ENCODE measurements at places on chromosomes 12 and 14.

DNA sequence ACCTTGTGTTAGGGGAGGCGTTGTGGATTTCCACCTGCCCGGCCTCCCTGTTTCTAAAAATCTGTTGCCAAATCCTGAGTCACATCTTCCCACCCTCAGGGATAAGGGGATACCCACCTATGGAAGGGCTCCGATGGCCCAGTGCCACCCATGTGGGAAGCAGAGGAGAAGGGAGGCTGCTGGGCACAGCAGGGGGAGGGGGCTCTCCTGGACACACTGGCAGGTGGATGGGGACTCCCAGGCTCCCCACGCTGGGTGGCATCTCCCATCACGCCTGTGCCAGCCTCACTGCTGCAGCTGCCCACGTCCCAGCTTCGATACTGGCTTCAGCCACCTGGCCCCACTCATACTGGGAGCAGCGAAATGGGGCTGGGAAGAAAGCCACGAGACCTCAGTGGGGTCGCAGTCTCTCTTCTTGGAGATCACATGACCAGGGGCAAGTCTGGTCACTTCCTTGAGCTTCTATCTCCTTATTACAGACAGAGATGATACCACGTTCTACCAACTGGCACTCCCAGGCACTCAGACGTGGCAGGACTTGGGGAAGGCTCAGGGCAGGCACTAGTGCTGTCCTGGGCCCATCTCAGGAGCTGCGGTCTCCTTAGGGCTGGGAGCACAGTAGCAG lies 72.2 kb downstream of the PITPNM2 start:
- no peak for DNase-seq

- no peak for DNase-seq
These were observed 44.2 kb upstream of the TSPAN9 start for GRCh38 chr12:3032770-3033538.

- no peak for DNase-seq
These were observed 18.5 kb upstream of the CISTR start for GRCh38 chr12:53770281-53770680.

GRCh38 chr14:98022541-98023520 lies 1225.6 kb downstream of the VRK1 start:
- DNase-seq, result no peak

GRCh38 chr14:64806202-64806861 lies 73.4 kb downstream of the SPTB start:
- no peak for DNase-seq

- DNase-seq, result no peak
These were observed 207.3 kb downstream of the TTC7B start for GRCh38 chr14:90608929-90609341.

DNA sequence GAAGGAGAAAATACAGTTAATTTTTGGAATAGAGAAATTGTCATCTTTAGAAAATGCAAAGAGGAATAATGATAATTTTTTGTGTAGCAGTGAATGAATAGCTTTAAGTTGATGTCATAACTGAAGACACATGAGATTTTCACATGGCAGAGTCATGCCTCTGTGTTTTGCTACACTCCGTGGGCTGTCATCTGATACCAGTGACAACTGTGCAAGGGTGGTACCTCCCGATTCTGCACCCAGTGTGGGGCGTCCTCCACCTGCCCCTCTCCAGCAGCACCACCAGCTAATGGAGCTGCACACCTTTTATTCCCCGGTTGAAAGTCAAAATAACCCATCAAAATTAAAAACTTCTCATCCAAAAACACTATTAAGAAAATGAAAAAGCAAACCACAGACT lies 47.2 kb downstream of the ANKRD9 start:
- no peak for DNase-seq

DNA sequence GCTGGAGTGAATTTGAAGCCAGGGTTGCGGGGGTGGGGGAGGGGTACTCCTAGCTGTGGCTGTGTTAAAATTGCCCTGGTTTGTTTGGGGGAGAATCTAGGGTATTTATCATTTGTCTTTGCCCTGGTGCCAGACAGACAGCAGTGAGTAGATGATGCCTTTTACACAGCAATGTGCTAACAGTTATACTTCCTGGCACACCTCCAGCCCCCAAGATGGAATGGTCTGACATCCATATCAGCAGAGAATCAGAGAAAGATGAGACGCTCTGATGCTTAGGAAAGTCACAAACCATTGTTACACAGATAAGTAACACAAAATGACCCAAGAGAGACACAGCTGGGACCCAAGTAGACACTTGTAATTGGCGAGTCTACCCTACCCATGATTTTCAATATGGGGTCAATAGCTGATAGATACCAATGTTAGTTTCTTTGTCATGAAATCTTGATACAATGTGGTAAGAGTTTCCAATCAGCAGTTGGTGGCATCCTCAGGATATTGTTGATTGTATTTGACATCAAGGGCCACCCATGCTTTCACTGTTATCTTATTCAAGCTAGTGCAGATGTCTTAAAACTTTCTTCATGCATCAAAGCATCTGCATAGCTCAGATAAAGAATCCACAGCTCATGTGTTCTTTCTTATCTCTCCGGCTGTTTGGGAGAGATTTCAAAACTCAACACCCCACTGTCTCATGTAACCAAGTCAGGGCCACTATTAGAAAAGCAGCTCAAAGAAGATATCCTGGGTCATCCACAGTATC lies 2.6 kb upstream of the PRKAB1 start:
- DNase-seq, result peak; percentile 91

GRCh38 chr12:12081836-12082497 lies 11.2 kb downstream of the BCL2L14 start:
- no peak for DNase-seq

DNA sequence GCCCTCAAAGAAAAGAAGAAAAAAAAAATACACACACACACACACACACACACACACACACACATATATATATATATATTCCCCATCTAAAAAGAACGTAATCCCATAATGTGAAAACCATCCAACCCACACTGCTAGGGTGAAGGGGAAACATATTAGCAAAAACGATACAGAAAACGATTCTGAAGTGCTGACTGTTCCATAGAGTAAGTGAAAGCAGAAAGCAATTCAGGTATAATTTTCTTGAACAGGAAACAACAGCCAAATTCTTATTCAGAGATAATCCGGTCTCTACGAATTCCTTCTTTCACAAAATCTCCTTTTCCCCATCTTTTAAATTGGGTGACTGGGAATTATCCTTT lies 393.5 kb downstream of the NOVA1 start:
- DNase-seq, result no peak

DNA sequence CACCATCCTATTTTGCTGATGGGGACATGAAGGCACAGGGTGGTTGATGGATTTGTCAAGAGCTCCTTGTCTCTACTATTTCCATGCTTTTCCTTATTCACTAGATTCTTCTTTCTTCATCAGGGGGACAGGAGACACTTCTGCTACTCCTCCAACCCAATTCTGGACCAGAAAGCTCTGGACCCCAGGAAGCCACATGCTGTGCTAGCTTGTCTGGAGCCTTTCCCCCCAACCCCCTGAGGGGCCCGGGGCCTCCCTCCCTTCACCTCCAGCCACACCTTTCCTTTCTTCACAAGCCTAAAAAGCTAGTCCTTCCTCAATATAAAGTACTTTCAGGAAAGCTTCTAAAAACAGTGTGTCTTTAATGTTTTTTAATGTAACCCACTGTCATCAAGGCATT lies 75.1 kb upstream of the CAPRIN2 start:
- DNase-seq, result no peak

DNA sequence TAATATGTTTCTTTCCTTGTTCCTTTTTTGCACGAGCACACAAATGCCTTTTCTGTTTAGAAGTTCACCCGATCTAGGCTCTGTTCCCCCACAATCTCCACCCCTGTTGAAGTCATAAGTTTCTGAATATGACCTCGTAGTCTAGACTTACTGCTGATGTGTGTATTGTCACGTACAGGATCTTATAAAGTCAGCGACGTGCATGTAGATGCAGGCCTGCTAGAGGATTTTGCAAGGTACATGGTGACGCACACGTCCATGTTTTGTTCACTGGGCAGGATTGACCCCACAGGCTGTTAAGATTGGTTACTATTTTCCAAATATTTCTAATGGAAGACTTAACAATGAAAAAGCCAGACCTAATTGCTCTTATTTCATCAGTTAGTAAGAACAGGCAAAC lies 46.2 kb upstream of the CCDC91 start:
- DNase-seq, result no peak

- no peak for DNase-seq
These were observed 17.8 kb downstream of the IFNG-AS1 start for GRCh38 chr12:68007033-68007432.

- peak; percentile 17 for DNase-seq
These were observed 110.0 kb downstream of the CCDC60 start for GRCh38 chr12:119444462-119445044.

- no peak for DNase-seq
These were observed 285.9 kb downstream of the BMP4 start for GRCh38 chr14:53670701-53671100.

GRCh38 chr14:65805113-65805473 lies 392.6 kb downstream of the FUT8 start:
- DNase-seq, result no peak

- no peak for DNase-seq
These were observed 33.3 kb upstream of the PPP1CC start for GRCh38 chr12:110775997-110776396.
